ENCODE measurements at places on chromosomes 13 and 19.

- DNase-seq = no peak
Measured at GRCh38 chr13:57437587-57437986, 194.0 kb upstream of the PCDH17 start.

DNA sequence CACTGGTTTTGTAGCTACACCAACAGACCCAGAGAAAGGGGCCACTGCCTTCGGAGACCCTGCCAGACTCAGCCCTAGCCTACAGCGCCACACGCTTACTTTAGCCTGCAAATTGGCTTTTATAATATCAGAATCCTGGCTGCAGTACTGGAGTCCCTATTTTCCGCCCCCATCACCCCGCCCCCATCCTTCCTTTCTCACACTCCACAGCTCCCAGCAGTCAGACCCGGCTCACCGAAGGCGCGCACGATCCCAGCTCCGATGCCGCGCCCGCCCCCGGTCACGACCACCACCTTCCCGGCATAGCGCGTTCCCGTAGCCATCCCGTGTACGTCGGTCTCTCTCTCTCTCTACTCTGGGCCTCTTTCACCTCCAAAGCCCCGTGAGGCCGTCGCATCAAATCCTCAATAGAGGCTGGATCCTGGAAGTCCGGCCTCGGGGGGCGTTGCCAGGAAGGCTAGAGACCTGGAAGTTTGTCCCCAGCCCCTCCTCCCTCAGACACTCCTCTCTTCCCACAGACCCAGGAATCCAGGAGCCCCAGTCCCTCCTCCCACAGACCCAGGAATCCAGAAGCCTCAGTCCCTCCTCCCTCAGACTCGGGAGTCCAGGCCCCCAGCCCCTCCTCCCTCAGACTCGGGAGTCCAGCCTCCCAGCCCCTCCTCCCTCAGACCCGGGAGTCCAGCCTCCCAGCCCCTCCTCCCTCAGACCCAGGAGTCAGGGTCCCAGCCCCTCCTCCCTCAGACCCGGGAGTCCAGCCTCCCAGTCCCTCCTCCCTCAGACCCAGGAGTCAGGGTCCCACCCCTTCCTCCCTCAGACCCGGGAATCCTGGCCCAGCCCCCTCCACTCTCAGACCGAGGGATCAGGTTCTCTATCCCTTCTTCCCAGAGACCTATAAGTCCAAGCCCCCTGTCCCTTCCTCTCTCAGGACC is at the start of gene HSD17B14:
Gene HSD17B14, minus strand, starts transcription at position 403 of the 929 bp plus-strand sequence. Its CDS starts 80 bp downstream, at position 323.
- no peak for DNase-seq

DNA sequence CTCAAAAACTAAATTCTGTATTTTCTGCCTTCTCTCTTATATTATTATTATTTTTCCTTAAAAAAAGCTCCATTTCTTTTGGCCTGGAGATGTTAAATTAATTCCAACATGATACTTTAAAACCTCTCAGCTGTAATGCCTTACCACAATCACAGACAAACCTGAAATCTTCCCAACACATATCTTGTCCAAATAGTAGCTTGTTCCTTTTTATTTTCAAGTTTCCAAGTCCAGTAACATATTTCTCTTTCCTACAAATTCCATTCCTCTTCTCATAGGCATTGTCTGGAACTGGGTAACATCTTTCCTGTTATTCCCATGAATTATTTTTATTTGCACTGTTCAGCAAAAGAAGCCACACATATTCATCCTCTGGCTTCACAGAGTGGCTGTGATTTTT is 137.0 kb downstream of the SLITRK6 start:
- DNase-seq = no peak

DNA sequence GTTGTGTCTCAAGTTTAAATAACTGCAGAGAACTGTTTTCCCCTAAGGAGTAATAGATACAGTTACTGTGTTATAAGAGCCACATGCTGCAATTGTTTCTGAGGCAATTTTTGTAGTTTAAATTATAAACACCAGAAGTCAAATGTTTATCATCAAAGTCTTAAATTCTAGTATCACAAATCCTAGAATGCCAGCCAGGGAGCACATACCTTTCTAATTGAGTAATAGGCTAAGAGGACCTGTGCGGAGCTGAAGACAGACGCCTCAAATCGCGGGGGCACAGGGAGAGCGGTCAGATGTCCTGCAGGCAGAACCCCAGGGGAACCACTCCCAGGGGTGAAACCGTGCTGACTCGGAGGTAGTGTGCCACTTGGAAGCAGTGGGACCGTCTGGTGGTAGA is 65.2 kb upstream of the TNFRSF19 start:
- DNase-seq = no peak

- no peak for DNase-seq
Measured at GRCh38 chr13:52882785-52883184, 34.3 kb upstream of the PCDH8 start.

DNA sequence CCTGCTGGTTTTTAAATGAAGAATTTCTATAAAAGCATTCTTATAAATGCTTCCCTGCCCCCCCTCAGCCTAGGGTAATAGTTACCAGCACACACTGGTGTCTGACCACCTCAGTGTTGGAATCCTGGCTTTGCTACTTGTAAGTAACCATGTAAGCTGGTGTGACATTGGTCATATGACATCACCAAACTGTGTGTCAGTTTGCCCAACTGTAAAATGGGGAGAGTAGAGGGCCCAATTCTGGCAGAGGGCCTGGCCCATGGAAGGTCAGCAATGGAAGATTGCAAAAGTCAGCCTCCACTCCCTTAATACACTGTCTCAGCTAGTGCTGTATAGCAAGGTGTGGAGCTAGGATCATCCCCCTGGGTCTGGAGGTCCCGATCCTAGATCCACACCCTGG is 31.6 kb downstream of the ACSBG2 start:
- no peak for DNase-seq

- no peak for DNase-seq
Measured at GRCh38 chr19:16788479-16788878, 40.7 kb upstream of the SIN3B start.

DNA sequence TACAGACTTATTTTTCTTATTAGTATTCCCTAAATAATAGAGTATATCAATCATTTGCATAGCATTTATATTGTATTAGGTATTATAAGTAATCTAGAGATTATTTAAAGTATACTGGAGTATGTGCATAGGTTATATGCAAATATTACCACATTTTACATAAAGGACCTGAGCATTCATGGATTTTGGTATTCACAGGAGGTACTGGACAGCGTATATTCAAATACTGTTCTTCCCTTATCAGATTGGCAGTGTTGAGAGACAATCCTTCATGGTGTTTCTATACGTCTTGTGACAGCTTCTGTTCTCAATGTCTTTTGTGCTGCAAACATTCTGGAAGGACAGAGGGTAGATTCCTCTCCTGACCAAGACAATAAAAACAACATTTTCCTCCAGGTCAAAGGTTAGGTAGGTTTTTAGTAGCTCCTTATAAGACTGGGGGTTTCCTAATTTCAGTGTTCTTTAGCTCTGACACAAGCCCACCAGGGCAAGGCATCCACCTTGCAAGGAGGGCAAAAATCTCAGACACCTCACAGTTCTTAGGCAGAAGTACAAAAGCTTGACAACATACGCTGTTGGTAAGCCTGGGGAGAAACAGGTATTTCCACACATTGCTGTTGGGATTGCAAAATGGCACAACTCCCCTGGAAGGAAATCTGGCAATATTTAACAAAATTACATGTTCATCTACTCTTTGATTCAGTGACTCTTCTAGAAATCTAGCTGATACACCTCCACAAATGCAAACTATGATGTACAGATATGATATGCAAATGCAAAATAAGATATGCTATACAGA is 20.6 kb upstream of the PCCA start:
- DNase-seq = no peak

GRCh38 chr19:18414504-18415177 is 4.6 kb upstream of the SSBP4 start:
- DNase-seq = no peak

DNA sequence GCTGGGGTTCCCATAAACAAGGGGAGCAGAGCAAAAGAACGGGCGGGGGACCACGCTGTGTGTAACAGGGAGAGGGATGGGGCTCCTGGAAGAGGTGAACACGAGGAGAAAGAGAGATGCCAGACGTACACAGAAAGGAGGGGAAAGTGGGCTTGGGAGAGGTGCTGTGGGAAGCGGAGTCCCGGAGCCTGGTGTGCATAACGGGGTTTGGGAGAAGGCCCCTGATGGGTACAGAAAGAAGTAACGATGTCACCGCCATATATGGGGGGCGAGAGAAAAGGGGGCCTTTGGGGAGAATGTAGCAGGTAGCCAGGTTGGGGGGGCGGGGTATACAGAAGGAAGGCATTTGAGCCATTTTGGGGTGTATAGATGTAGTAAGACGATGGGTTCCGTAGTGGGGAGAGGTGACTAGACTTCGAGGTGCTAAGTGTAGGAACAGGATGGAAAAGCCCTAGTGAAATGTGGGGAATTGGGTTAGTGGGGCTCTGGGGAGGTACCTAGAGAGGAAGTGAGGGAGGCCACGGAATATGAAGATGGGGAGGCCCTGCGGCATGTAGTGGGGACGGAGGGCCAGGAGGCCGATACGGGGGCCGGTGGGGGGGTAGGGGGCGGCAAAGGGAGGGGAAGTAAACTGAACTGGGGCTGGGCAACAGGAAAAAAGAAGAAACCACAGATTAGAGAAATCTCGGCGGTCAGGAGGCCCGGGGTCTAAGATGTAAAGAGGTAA is 787 bp downstream of the ZNF580 start:
- no peak for DNase-seq

- no peak for DNase-seq
Measured at GRCh38 chr19:55986487-55986886, at the start of gene NLRP5. TSS of gene NLRP5 (plus strand) at chr19:55986775.

DNA sequence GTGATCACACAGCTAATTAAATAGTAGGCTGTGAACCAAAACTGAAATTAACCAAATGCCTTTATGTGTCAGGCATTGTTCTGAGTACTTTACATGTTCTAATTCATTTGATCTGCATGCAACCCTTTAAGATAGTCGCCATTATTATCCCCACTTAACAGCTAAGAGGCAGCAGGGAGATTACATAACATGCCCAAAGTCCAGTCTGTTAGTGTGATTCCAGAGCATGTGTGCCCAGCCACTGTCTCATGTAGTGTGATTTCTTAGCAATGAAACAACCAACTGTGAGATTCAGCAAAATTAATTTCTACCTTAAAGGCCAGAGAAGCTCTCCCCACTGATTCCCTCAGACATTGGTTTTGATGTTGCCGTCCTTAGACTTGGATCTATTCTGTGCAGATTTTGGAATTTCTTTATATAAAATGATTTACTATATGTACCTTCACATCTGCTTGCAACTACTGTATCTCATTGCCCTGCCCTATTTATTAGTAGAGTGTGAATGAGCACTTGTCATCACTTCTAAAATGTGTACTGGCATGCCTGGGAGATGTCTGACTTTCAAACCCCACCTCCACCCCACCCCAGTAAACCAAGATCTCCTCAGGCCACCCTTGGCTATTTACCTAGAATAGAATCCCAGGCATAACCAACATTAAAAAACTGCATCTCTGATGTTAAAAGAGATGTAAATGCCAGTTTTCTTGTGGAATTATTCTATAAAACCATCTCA is 41.2 kb downstream of the POLR1D start:
- no peak for DNase-seq

- DNase-seq = no peak
Measured at GRCh38 chr19:13366529-13367143, 139.6 kb downstream of the CACNA1A start.

DNA sequence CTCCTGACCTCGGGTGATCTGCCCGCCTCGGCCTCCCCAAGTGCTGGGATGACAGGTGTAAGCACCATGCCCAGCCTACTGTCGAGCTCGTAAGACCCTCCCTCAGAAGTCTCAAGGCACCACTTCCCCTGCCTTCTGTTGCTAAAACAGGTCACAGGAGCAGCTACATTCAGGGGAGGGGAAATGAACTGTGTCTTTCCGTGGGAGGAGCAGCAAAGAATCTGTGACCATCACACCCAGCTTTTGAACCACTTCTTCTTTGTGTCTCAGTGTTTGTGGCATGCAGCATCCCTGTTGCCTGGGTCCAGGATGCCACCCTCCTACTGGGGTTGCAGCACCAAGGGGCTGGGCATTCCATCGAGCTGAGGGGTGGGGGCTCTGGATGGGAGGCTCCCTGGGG is 7.7 kb upstream of the CSNK1G2 start:
- no peak for DNase-seq

DNA sequence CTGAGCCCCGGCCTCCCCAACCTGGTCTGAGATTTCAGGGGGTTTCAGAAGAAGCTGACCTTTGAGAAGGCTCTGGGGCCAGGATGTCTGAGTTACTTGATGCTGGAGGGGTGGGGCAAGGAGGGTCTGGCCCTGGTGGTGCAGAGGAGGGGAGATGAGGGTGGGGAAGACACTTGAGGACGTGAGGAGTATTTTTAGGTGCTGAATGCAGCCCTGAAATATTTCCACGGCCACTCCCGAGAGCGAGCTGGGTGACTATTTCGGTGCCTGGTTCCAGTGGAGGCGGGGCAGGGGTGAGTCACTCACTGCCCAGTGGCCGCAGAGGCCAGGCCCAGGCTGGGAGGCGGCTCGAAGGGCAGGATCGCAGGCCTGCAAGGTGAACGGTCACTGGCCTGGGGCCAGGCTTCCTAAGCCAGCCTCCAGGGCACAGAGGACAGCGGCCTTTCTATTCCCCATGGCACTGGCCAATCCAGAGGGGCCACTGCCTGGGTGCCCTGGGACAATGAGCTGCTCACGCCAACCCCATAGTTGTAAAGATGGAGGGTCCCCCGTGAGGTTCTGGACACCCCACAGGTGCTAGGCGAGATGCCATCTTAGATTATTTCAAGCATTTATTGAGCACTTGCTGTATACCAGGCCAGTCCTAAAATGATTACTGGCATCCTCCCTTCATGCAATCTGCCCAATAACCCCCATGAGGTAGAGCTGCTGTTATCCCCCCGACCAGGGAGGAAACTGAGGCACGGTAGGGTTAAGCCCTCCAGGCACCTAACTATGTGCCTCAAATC is 19.7 kb upstream of the JUND start:
- no peak for DNase-seq

GRCh38 chr19:533364-534058 is 2.0 kb downstream of the CDC34 start:
- no peak for DNase-seq

- DNase-seq = no peak
Measured at GRCh38 chr13:30194906-30195305, 112.4 kb downstream of the KATNAL1 start.

DNA sequence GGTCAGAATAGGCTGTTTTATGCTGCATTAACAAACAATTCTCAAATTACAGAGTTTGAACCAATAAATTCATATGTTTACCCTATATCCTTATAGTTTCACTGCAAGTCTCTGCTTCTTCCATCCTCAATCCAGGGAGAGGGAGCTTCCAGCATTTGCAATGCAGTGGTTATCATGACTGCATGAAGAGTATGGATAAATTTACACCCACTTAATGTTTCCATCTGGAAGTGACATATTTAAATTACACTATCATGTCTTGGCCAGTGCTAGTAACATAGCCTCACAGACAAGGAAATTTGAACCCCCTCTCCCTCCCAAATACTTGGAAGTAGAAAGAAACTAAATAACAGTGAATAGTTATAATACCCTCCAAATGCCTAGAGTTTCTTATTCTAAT is 33.5 kb upstream of the UFM1 start:
- no peak for DNase-seq

Measured in stimulated activated CD4-positive, alpha-beta T cell treated with anti-CD3 and anti-CD28 coated beads, Interleukin-1b, Interleukin-23, amount 100 ng/mL, for 48 hours (primary cell).